Amniotic epithelial cell (primary cell): ENCODE measurements at places on chromosomes 7 and 10.
A peak's percentile ranks its signal among the peaks of the same experiment; 100 is the strongest.

DNA sequence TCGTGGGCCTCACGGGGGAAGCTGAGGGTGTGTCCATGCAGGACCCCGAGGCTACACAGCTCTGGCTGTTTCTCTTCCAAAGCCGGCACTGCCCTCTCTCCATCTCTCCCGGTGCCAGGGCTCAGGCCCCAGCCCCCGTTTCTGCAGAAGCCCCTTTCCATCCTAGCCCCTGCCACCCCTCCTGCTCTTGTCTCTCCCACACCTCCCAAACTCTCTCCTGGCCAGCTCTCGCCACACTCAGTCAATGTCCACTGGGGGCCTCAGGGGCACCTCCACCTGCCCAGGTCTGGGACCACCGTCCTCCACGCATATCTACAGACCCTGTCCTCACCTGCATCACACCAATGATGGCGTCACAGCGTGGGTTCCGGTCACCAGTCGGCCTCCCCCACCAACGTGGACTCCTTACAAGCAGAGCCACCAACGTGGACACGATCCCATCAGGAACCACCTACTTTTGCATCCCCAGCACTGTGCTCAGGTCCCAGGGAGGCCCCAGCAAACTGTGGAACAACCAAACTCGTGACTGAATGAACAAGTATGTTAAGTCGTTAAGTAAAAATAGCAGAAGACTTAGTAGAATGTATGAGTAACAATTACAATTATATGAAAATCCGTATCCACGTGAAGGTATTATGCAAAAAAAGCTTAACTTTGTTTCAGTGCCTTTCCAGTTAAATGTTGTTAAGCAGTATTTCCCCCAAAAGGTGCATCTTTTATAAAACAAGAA lies 38.4 kb downstream of the DIP2C start:
- no peak for DNase-seq

- DNase-seq = peak; percentile 51
These were observed 56.0 kb upstream of the BTRC start for GRCh38 chr10:101297901-101298486.

- DNase-seq = no peak
These were observed 29.1 kb downstream of the LRRC18 start for GRCh38 chr10:48910548-48910947.

- peak; percentile 64 for DNase-seq
These were observed 305.9 kb upstream of the SMIM30 start for GRCh38 chr7:113424185-113424817.

DNA sequence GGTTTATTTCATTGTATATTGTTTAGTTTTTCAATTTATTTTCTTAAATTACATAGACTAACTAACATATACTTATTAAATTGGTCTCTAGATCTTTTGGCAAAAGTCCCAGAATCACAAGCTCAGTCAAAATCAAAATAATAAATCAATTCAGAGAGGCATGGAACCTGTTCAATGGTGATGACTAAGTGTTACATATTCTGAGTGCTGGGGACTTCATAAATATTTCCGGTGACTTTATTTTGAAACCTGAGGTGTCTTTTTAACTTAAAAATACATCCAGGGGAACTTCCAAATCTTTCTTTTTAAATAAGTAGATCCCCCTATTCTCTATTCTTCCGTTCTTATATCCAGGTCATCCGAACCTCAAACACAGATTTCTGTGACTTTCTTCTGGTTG lies 89.6 kb upstream of the ZNF804B start:
- no peak for DNase-seq
